Left cardiac atrium (tissue), 4 donors: ENCODE measurements at places on chromosomes 7 and 10. TPM values are rescaled to one million over a fixed set of nuclear protein-coding genes. Genes with fewer than 3 reads are reported as not detected.

Gene CRPPA
- total RNA-seq, result 6.0 TPM

Gene HOXA10
- total RNA-seq, result 0.21 TPM

Gene OPN1SW
- not detected for total RNA-seq

Gene SSMEM1
- not detected for total RNA-seq

Gene YWHAG
- 218 TPM for total RNA-seq

Gene AGMO
- total RNA-seq, result 0.62 TPM

Gene MYL7
- 20,486 TPM for total RNA-seq

Gene HOGA1
- 7.7 TPM for total RNA-seq

Gene TRPV5
- not detected for total RNA-seq

Gene PDZD7
- 0.44 TPM for total RNA-seq

Gene CFAP43
- 0.29 TPM for total RNA-seq

Gene WASHC2A
- 79.8 TPM for total RNA-seq

Gene DENND2A
- 9.6 TPM for total RNA-seq

Gene ANKRD2
- total RNA-seq, result 54.6 TPM

Gene TRA2A
- 39.7 TPM for total RNA-seq

Gene FKBP6
- total RNA-seq, result not detected

- no peak for DNase-seq
Observed at GRCh38 chr7:98233219-98234070, 18.6 kb downstream of the TECPR1 start.

DNA sequence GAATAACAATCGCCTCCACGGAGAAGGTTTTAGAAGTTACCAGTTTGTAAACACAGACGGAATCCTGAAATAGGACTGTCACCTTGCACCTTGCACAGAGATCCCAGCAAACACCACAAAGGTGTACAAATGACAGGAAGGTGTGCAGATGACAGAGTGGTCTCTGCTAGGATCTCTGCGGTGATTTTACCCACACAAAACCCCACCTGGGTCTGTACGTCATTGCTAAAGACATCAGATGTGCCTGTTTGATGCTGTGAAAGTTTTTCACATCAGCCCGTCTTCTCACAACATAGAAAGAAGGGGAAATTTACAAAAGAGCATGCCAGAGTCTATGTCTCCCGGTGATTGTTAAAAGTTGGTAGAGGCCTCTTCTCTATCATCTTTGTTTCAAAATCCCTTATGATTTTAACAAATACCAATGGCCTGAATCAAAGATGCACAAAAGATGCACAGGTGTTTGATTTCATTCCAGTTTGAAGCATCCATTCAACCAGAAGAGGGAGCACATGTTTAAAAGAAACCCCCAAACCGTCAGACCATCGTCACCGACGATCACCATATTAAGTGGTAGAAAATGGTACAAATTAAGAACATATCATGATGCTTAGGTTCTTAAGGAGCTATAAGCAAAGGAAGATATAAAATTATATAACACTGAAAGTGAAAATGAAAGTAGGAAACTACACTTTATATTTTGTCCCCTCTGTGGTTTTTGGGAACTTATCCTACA lies 576.5 kb downstream of the PTPRN2 start:
- no peak for DNase-seq

- no peak for DNase-seq
Observed at GRCh38 chr10:128050936-128051335, 75.3 kb downstream of the MKI67 start.

GRCh38 chr7:54782829-54783228 lies 23.8 kb upstream of the SEC61G start:
- no peak for DNase-seq

DNA sequence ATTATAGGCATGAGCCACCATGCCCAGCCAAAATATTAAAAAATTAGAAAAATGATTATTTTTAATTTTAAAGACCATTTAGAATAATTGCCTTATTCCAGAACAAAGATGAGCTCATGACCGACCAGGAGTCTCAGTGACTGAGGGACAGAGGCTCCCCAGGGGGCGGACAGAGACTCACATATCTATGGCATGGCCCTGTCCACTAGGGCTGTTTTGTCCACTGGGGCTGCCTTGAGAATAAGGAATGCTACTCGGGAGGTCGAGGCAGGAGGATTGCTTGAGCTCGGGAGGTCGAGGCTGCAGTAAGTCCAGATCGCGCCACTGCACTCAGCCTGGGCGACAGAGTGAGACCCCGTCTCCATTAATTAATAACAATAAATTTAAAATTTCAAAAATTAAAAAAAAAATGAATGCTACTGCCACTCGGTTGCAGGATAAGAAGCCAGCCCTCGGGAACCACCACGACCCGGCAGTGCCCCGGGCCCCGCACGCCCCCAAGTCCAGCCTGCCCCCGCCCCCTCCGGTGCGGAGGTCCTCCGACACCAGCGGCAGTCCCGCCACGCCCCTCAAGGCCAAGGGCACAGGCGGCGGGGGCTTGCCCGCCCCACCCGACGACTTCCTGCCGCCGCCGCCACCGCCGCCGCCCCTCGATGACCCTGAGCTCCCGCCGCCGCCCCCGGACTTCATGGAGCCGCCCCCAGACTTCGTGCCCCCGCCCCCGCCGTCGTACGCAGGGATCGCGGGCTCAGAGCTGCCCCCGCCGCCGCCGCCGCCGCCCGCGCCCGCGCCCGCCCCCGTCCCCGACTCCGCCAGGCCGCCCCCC lies 128.6 kb downstream of the APBB1IP start:
- DNase-seq, result peak; percentile 45

DNA sequence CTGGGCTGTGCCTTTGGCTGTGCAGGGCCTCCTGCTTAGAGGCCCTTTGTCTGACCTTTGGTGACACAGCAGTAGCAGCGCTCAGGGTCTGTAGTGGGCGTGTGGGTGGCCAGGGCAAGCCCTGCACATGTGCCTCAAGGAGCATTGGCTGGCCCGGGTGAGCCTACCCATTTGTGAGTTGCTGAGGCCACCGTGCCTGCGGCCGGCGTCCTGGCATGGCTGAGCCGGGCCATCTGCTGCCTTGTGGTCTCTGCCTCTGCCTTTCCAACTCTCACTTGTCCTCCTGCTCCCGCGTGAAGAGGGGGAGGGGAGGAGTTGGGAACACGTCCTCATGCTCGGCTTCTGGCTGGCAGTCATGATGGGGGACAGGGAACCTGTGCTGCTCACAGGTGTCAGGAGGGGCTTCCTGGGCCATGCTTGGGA lies 9.2 kb upstream of the ORAI2 start:
- no peak for DNase-seq

GRCh38 chr7:80588591-80588990 lies 49.9 kb upstream of the CD36 start:
- DNase-seq, result no peak

GRCh38 chr7:50531928-50532327 lies 33.3 kb downstream of the DDC start:
- DNase-seq, result no peak

DNA sequence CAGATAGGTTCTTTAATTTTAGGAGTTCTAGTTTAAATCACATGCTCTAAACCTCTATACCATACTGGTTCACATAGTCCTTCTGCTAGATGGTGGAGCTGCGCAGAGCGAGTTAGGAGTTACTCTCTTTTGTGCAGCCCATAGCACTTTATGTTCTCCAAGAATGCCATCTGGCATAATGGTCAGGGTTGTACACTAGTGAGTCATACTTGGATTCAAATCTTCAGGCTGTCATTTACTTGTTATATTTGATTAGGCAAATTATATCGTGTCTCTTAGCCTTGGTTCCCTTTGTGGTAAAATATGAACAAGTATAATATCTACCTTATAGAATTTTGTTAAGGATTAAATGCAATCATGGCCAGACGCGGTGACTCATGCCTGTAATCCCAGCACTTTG lies 1078.3 kb downstream of the NRG3 start:
- DNase-seq, result no peak

- no peak for DNase-seq
Observed at GRCh38 chr7:134752006-134752760, 27.3 kb upstream of the CALD1 start.

GRCh38 chr10:97185326-97186058 lies at the start of gene SLIT1:
Gene SLIT1, minus strand, starts transcription at chr10:97185959. Its CDS starts 285 bp downstream, at chr10:97185674.
- DNase-seq, result no peak

GRCh38 chr10:3514691-3515090 lies 270.3 kb downstream of the KLF6 start:
- DNase-seq, result no peak

- DNase-seq, result peak; percentile 72
Observed at GRCh38 chr7:27095897-27096767, at the start of gene HOXA1. Gene HOXA1, minus strand, starts transcription at chr7:27096000. Its CDS starts 88 bp downstream, at chr7:27095912.

DNA sequence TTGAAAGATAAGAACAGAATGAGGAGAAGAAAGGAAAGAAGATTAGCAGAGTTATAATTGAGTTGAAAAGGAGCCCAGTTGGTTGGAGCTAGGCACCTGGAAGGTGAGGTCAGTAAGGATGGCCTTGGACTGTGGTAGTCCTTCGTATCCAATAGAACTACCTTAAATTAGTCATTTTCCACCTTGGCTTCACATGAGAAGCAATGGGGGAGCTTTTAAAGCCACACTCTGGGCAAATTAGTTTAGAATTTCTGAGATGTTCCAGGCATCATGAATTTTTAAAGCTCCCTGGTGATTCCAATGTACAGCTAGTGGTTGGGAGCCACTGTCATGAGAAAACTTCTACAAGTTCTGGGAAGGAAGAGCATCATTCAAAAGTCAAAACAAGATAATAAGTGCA lies 27.3 kb upstream of the CYP3A5 start:
- no peak for DNase-seq

DNA sequence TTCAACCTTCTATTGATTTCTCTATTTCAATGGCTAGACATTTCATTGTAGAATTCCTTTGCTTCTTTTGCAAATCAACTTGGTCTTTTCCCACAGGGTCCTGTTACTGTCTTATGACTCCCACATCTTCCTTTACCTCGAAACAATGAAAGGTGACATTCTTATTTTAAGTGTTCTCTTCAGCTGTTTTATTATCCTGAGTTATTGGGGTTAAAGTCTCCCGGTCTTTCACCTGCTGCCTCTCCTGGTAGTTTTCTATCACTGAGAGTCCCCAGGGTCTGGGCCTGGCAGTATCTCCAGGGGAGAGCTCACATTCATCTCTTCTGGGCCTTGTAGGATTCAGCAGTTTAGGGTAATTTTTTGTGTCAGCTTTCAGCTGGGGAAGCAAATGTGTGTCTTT lies 95.8 kb downstream of the HECW1 start:
- no peak for DNase-seq

GRCh38 chr10:115093776-115094408 lies 727 bp downstream of the ATRNL1 start:
- peak; percentile 23 for DNase-seq

DNA sequence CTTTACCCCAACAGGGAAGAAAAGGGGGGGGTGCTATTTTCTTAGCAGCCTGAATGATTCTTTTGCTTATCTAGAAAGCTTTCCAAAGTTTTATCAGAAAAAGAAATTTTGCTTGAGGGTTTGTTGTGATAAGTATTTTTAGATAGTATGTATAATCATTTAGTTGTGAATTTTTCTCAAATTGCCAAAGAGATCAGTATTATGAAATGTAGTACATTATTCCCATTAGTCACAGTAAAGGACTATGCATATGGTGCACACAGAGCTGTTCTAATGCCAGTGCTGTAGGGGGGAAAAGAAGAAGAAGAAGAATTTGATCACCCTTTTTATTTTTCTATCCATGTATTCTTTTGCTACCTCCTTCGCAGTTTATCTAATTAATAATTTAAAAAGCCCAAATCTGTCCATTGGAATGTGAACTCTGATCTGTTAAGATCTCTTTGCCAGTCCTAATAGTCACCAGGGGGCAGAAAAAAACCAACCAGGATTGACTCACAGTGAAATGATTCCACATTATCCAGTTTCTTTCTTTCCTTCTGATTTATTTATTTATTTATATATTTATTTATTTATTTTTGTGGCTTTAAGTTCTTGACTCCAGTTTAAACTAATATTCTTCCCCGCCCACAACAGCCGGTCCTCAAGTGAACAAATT lies 4.7 kb downstream of the RBM20 start:
- DNase-seq, result no peak

- DNase-seq, result no peak
Observed at GRCh38 chr7:19463581-19463980, 245.3 kb downstream of the POLR1F start.

GRCh38 chr10:80719935-80720334 lies 182.2 kb downstream of the SH2D4B start:
- no peak for DNase-seq

GRCh38 chr7:94170836-94171235 lies 166.7 kb upstream of the BET1 start:
- no peak for DNase-seq

DNA sequence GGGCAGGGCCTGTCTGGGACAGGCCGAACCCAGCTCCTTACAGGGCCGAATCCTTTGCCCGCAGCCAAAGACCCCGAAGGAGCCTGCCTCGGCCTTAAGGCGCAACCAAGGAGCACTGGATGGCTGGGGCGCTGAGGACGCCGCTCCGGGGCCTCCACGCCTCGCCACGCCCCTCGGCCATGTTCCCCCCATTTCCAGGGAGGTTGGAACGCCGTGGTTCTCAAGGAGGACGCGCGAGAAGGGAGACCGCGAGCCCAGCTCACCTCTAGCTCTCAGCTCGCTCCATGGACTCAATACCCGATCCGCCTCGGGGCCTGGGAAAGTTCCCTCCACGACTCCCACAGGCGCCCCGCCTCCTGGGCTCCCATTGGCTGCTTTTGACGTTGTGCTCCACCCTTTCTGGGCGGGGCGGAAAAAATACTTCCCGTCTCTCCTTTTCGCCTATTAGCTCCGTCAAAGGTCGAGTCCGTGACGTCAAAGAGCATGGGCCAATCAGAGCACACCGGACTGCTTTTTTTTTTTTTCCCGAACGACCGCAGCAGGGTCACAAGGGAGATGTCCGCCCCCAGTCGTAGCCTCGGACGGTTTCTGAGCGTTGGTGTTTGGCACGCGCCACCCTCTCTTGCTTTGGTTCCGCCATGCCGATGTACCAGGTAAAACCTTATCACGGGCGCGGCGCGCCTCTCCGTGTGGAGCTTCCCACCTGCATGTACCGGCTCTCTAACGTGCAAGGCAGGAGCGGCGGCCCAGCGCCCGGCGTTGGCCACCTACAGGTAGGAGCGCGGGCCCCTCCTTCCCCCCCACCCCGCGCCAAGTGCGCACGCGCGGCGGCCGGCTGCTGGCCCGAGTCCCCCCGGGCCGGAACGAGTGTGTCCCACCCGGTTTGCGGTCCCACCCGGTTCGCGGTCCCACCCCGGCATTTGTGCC lies 305.7 kb downstream of the TYW1 start:
- DNase-seq, result peak; percentile 100

DNA sequence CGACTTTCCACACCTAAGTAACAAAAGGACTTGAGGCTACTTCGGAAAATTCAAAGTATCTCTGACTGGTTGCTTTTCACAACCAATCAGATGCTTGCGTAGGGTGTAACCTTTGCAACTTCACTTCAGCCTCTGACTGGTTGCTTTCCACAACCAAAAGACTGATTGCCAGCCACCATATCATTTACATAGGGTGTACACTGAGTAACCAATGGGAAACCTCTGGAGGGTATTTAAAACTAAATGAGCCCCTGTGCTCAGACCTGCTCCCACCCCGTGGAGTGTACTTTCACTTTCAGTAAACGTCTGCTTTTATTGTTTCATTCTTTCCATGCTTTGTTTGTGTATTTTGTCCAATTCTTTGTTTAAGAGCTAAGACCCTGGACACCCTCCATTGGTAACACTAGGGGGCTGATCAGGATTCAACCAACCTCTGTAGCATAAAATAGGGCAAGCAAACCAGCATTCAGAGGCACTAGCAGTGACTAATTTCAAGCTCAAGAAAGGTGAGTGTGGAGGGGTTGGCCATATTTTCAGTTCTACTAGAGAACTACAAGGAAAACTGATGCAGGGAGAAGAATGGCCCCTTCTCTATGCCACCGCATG lies 390.8 kb downstream of the POM121L12 start:
- no peak for DNase-seq
